Lung microvascular endothelial cell (primary cell): ENCODE measurements at places on chromosomes 16 and 17. TPM values are rescaled to one million over a fixed set of nuclear protein-coding genes. Genes with fewer than 3 reads are reported as not detected.

DNA sequence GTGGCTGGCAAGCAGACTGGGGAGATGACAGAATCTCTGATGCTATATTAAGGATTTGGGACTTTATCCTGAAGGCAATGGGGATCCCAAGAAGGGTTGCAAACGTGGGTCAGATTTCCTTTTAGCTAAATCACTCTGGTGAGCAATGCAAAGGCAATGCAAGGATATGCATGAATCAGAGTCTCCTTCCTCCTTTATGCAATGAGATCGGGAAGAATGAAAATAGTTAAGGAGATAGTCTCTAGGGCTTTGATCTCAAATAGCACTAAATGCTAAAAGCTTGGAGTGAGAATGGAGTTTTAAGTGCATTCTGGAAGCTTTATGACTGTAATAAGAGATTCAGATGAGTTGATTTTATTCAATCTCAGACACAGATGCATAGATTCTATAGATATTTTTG is 27.2 kb upstream of the SHISA9 start:
- peak; percentile 60 for DNase-seq

Gene LHX1
- total RNA-seq, result not detected in 2 replicates

Gene MSLN
- total RNA-seq, result 0.20 TPM in 1 of 2 replicates, not detected in the other

- DNase-seq, result no peak
Observed at GRCh38 chr16:88499292-88499691, 46.2 kb downstream of the ZFPM1 start.

Gene TNK1
- total RNA-seq, result 1.5 and 1.8 TPM in 2 replicates
